ENCODE measurements at places on chromosomes 5 and 9. TPM values are rescaled to one million over a fixed set of nuclear protein-coding genes. Genes with fewer than 3 reads are reported as not detected.

DNA sequence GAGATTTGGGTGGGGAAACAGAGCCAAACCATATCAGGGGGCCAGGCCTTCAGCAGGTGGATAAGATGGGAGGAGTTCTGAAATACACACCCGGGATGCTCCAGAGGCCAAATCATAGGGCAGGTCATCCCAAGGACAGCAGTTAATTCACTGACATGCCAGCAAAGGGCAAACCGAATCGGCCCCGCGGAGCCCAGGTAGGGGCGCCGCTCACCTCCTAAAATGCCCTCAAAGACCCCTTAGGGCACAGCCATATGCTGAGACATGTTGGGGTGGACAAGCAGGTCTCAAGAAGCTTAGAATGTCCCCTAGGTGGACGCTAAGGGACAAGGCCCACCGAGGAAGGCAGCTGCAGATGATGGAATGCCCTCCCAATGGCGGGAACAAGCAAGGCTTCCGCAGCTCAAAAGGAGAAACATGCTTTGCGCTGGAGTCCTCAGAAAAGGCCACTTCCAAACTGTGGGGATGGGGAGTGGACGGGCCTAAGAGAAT lies 144.9 kb downstream of the ERCC6L2 start:
- no peak for DNase-seq

DNA sequence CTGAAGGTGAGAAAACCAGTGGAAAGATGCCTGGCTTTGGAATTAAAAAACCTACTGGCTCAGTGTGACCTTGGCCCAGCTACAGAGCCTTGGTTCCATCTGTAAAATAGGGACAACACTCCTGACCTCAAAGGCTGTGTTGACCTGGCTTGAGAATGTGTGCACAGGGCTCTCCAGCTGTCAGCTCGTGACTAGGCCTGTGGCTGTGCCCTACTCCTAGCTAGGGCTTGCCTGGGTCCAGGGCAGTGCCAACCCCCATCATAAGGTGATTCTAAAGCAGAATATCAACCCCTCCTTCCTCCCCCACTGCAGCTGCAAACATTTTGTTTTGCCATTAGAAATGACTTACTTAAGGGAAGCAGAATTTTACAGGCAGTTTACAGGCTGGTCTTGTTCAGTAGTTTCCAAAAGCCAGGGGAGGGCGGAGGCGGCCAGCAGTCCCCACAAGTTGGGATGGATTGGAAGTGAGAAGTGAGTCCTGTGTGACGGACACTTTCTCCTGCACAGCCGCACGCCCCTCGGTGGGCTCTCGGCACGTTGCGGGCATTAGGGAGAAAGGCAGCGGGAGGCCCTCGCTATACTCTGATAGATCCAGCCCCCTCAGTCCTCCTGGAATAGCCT lies 7.3 kb downstream of the PITX1 start:
- DNase-seq: no peak

GRCh38 chr9:131349881-131350563 lies 43.9 kb upstream of the PRRC2B start:
- DNase-seq: peak; percentile 89

DMRTA1 gene
- 1.8 TPM for total RNA-seq
